Chondrocyte (in vitro differentiated cells): ENCODE measurements at places on chromosomes 2 and 18. TPM values are rescaled to one million over a fixed set of nuclear protein-coding genes. Genes with fewer than 3 reads are reported as not detected.
A peak's percentile ranks its signal among the peaks of the same experiment; 100 is the strongest.

- no peaks in the 10 kb centered on the region for H3K36me3 ChIP-seq
- H3K27ac ChIP-seq = no peak overlapping the region
- no peak overlapping the region for H3K4me3 ChIP-seq
- H3K27me3 ChIP-seq = no peaks in the 10 kb centered on the region
Measured at GRCh38 chr2:37412231-37412630, 67.8 kb downstream of the QPCT start.

- peaks cover 10% of the 10 kb centered on the region for H3K36me3 ChIP-seq
- no peak overlapping the region for H3K27ac ChIP-seq
- DNase-seq = no peak
- H3K27me3 ChIP-seq = no peaks in the 10 kb centered on the region
- no peak overlapping the region for H3K4me3 ChIP-seq
Measured at GRCh38 chr2:204713211-204713610, 167.9 kb downstream of the PARD3B start.

DNA sequence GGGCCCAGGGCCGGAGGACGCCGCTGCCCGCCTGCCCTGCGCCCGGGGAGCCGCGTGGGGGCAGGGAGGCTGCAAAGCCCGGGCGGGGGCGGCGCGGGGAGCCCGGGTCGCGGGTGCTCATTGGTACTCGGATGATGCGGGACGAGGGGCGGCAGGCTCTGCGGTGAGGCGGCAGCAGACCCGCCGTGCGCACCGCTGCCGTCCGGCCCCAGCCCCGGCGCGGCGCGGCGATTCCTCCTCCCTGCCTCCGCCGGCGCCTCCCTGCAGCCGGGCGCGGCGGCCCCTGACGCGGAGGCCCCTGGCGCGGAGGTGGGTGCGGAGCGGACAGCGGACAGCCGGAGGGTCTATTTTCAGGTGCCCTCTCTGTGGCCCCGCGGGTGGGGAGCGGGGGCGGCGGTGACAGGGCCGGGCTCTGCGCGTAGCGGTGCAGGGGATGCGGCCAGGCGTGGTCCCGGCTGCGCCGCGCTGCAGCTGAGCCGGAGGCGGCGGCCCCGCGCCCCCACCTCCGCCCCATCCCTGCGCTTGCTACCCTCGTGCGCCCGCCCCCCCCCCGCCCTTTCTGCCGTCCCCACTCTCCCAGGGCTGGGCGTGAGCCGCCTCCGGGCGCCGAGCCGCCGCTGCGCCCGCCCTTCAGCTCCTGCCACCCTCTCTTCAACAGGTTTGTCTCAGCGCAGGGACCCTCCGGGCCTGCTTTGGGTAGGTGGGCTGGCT lies 640 bp downstream of the SPTBN1 start:
- peaks cover 46% of the 10 kb centered on the region for H3K4me1 ChIP-seq
- no peaks in the 10 kb centered on the region for H3K27me3 ChIP-seq
- no peak for DNase-seq
- H3K36me3 ChIP-seq = no peaks in the 10 kb centered on the region
- peak overlapping the region; percentile 98 for H3K4me3 ChIP-seq
- peak overlapping the region; percentile 98 for H3K27ac ChIP-seq

PLGLB2 gene
- 3.7 to 6.5 TPM (median 4.8 TPM) in 3 replicates for total RNA-seq

DNA sequence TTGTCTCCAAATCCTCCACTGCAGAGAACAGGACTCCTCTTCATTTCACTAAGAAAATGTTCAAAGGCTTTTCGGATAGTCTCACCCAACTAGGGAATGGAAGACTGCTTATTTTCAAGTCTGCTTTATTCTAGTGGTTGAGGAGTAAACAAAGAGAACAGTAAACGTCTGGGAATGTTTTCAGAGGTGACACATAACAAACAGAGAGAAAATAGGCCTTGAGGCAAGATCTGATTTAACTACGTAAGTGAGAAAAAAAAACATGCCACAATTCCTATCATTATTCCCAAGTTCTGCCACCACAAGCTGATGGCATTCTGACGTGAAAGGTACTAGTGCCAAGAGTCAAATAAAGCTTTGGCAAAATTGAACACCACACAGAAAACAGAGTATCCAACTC lies 16.7 kb upstream of the WIPF1 start:
- H3K36me3 ChIP-seq = peaks cover 2% of the 10 kb centered on the region
- no peak for DNase-seq
- H3K27ac ChIP-seq = peak overlapping the region; percentile 70
- H3K4me1 ChIP-seq = peaks cover 54% of the 10 kb centered on the region
- no peak overlapping the region for H3K4me3 ChIP-seq

DNA sequence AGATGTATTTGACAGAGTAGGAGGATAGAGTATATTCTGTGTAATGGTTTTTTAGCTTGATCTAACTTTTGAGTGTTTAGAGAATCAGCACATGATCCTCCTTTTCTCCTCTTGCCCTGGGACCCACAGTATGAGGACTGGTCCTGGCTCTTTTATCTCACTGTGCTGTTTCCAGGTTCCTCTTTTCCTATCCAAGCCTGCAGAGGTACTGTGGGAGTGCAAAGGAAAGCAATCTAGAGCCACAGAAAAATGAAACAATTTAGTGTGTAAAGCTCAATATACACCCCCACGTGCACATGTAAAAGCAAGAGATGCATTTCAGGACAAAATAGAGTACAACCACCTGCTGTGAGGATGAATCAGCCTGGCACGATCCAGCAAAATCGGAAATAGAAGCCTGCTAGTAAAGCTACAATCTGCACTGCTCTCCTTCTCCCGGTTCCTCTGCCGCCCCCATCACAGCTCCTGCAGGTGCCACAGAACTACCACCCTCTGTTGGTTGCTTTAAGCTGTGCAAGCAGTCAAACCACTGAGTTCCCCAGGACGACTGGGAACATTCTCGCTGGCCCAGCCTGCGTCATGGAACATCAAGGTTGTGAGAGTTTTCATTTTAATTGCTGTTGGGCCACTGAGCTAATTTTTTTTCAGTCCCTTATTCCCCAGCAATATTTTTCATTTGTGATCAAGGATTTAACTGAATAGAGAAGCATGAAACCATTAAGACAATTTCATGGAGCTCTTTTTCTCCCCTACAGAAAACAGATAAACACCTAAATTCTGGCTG lies 47.8 kb upstream of the MAPRE3 start:
- no peak overlapping the region for H3K4me3 ChIP-seq
- no peak for DNase-seq
- peaks cover 24% of the 10 kb centered on the region for H3K4me1 ChIP-seq
- no peaks in the 10 kb centered on the region for H3K36me3 ChIP-seq
- no peak overlapping the region for H3K27ac ChIP-seq

- H3K27me3 ChIP-seq = peaks cover 4% of the 10 kb centered on the region
- H3K4me1 ChIP-seq = no peaks in the 10 kb centered on the region
- no peak overlapping the region for H3K27ac ChIP-seq
- no peak for DNase-seq
- H3K4me3 ChIP-seq = no peak overlapping the region
- no peaks in the 10 kb centered on the region for H3K36me3 ChIP-seq
Measured at GRCh38 chr2:201220102-201220570, 37.2 kb downstream of the CASP10 start.

- no peak for DNase-seq
- H3K4me1 ChIP-seq = no peaks in the 10 kb centered on the region
- no peaks in the 10 kb centered on the region for H3K27me3 ChIP-seq
- no peak overlapping the region for H3K27ac ChIP-seq
Measured at GRCh38 chr2:25954199-25954752, 28.0 kb downstream of the KIF3C start.

SNTG2 gene
- not detected in 3 replicates for total RNA-seq

HMSD gene
- not detected in 3 replicates for total RNA-seq

IL36B gene
- total RNA-seq = not detected in 3 replicates

- DNase-seq = no peak
- H3K36me3 ChIP-seq = no peaks in the 10 kb centered on the region
- H3K4me1 ChIP-seq = peaks cover 16% of the 10 kb centered on the region
- no peak overlapping the region for H3K27ac ChIP-seq
- peaks cover 12% of the 10 kb centered on the region for H3K27me3 ChIP-seq
- no peak overlapping the region for H3K4me3 ChIP-seq
Measured at GRCh38 chr18:50262977-50263376, 3.3 kb downstream of the CFAP53 start.

GRCh38 chr18:63994783-63995399 lies 25.0 kb downstream of the SERPINB8 start:
- H3K36me3 ChIP-seq = no peaks in the 10 kb centered on the region
- H3K4me1 ChIP-seq = peaks cover 3% of the 10 kb centered on the region
- DNase-seq = no peak
- no peak overlapping the region for H3K4me3 ChIP-seq

GRCh38 chr18:32319084-32319483 lies 129.2 kb downstream of the MEP1B start:
- H3K27ac ChIP-seq = no peak overlapping the region
- H3K27me3 ChIP-seq = no peaks in the 10 kb centered on the region
- H3K4me1 ChIP-seq = peaks cover 27% of the 10 kb centered on the region
- H3K36me3 ChIP-seq = peaks cover 2% of the 10 kb centered on the region

GRCh38 chr2:132589111-132589830 lies 80.7 kb downstream of the LYPD1 start:
- H3K4me3 ChIP-seq = no peak overlapping the region
- H3K4me1 ChIP-seq = no peaks in the 10 kb centered on the region
- H3K36me3 ChIP-seq = no peaks in the 10 kb centered on the region
- no peak overlapping the region for H3K27ac ChIP-seq
- peaks cover 13% of the 10 kb centered on the region for H3K27me3 ChIP-seq

DNA sequence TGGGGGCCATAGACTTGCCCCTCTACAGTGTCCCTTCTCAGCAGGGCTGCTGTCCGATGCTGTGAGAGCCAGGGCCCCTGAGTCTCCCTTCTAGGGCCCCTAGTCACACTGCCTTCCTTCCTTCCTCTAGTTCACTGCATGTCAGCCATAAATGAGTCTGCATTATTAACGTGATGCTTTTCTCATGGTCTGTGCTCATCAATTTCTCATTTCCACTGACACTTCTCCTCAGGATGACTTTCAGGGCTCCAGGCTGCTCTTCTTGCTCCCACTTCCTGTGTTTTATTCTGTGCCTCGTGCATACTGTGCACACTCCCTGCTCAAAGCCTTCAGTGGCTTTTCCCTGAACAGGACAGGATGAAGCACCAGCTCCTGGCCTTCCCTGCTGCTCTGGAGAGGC lies 146.5 kb downstream of the FAM210A start:
- peaks cover 4% of the 10 kb centered on the region for H3K36me3 ChIP-seq
- H3K27ac ChIP-seq = no peak overlapping the region
- no peak for DNase-seq

DNA sequence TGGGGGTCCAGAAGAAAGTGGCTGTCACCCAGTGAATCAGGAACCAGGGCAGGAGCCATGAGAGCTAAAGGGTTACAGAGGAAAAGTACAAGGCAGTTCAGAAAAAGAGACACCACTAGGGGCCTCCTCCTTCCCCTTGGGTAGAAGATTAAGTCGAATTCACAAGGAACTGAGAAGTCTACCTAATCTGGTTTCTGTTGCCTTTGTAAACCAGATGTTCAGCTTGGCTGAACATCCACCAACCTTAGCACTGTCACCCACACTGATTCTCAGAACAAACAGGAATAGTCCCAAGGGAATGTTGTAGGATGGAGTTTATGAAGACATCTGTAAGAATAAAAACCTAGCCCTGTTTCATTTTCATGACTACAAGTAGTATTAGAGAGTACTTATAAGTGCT lies 90.4 kb upstream of the NOSTRIN start:
- no peak overlapping the region for H3K4me3 ChIP-seq
- no peak overlapping the region for H3K27ac ChIP-seq
- peaks cover 2% of the 10 kb centered on the region for H3K36me3 ChIP-seq
- DNase-seq = no peak
- no peaks in the 10 kb centered on the region for H3K27me3 ChIP-seq

GRCh38 chr18:68769461-68769860 lies 28.4 kb upstream of the CCDC102B start:
- H3K36me3 ChIP-seq = peaks cover 1% of the 10 kb centered on the region
- DNase-seq = no peak
- H3K4me1 ChIP-seq = peaks cover 11% of the 10 kb centered on the region
- H3K27ac ChIP-seq = no peak overlapping the region
- no peak overlapping the region for H3K4me3 ChIP-seq

DNA sequence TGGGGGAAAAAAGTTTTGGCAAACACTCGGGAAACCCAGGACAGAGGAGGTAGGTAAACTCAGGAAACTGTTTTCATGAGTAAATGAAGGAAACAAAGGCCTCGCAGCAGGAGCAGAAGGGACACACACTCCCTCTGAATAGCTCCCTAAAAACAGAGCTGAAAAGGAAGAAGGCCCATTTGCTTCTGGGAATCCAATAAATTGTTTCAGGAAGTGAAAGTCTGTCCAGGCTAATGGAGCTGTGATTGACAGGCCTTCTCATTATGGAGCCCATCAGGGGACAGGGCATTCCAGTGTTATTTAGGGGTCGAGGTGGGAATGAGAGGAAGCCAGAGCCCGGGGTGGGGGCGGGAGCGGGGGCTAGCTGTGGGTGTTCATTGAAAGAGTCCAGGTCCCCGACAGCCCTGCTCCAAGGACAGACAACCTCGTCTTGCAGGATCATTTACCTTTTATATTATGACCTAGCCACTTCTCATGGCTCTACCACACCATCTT lies 81.2 kb downstream of the GBX2 start:
- no peak overlapping the region for H3K4me3 ChIP-seq
- H3K4me1 ChIP-seq = peaks cover 10% of the 10 kb centered on the region

DNA sequence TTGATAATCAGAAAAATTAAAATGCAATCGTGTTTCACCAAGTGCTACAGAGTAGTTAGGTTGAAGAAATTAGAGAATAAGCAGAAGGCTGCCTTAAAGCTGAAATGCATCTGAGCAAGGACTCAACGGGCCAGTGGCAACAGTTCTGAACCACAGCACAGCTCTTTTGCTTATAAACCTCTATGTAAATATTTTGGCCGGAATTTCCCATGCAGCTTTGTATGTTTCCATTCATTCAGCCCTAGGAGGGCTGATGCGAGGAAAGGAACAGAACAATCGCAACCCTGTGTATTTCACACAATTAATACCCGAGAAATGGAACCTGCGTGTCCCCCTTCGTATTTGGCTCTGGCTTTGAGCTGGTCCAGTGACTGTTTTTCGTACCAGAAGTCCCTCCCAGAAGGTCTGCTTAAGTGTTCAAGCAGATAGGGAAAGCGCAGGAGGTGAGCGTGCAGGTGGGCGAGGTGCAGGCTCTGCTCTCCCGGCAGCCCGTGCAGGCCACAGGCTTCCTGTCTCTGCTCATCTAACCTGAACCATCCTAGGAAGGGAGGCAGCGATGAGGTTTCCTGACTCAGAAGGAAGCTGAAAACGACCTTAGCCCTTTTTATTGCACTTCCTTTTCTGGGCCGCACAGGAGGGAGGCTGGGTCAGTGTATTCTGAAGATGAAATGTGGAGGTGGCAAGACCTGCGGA lies 67.3 kb downstream of the ASB1 start:
- no peak overlapping the region for H3K4me3 ChIP-seq
- H3K27me3 ChIP-seq = peaks cover 1% of the 10 kb centered on the region
- H3K4me1 ChIP-seq = no peaks in the 10 kb centered on the region
- no peak for DNase-seq
- no peak overlapping the region for H3K27ac ChIP-seq

DNA sequence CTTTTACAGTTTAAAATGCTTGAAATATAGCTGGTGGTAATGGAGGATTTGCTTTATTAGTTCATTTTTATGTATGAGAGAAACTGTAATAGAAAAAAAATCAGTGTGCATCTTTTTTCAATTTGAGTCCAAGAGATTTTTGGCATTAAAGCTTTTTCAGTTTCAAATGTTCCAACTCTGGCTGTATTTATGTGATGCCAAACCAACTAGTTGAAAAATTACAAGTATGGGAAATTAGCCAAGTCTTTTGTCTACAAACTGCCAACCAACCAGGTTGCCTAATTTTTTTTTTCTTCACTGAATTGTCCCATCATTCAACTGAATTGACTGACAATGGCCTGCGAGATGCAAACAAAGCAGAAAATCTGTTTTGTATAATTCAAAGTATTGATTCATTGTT lies 95.7 kb downstream of the ICOS start:
- no peak overlapping the region for H3K27ac ChIP-seq
- H3K4me3 ChIP-seq = no peak overlapping the region
- no peaks in the 10 kb centered on the region for H3K27me3 ChIP-seq
- DNase-seq = no peak
- no peaks in the 10 kb centered on the region for H3K4me1 ChIP-seq

NRP2 gene
- 31.7 to 83.7 TPM (median 34.5 TPM) in 3 replicates for total RNA-seq

OTOF gene
- not detected in 3 replicates for total RNA-seq
